ENCODE measurements at places on chromosomes 3 and 15.

DNA sequence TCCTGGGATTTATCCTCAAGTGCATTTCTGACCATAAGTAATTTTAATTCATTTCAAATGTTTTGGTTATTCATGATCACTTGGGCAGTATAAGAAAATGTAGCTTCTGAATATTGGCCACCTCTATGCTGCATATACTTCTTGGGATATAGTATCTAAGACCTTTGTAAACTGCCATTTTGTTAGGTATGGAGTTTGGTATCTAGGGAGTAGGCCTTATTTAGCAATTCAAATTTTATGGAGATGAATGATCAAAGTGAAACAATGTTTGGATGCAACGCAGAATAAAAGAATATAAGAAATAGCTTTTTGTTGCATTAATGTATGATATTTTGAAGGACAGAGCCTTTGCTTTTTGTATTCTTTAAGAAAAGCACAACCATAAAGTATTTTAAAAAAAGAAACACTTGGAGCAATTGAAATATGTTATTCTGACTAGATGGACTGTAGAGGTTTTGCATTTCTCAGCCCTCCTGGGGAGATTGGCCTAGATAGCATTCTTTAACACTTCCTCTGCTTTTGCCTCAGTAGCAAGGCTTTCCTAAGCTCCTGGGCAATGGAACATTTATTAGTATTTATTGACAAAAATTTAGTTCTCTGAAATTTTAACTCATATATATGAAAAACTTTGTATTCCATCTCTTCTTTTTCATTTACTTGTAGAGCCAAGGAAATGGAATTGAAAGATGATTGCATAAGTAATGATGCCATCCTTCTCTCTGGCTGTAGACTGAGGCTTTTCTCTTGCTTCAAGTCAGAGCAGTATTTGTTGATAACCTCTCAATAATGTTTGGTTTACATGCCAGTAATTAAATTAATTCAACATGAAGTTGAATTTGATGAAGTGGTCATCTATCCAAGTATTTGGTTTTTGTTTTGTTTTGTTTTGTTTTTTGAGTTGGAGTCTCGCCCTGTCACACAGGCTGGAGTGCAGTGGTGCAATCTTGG lies 61.8 kb upstream of the UTS2B start:
- no peak for DNase-seq

- DNase-seq: no peak
Observed at GRCh38 chr3:49704629-49705028, 14.9 kb downstream of the AMIGO3 start.

- DNase-seq: no peak
Observed at GRCh38 chr15:25797511-25797935, 65.6 kb downstream of the ATP10A start.

DNA sequence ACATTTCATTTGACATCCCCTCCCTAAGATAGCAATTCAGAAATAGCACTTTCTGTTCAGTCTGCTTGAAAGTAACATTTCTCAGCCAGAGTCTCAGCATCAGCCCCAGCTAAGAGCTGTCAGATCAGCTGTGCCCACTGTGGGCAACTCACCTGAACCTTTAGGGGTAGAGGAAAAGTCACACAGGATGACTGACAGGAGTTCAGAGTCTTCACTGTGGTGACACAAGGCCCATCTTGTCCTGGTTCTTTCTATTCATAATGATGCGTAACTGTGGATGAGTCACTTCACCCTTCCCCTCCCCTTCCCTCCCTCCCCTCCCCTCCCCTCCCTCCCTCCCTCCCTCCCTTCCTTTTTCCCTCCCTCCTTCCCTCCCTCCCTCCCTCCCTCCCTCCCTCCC lies 96.1 kb upstream of the RASGRP1 start:
- no peak for DNase-seq

DNA sequence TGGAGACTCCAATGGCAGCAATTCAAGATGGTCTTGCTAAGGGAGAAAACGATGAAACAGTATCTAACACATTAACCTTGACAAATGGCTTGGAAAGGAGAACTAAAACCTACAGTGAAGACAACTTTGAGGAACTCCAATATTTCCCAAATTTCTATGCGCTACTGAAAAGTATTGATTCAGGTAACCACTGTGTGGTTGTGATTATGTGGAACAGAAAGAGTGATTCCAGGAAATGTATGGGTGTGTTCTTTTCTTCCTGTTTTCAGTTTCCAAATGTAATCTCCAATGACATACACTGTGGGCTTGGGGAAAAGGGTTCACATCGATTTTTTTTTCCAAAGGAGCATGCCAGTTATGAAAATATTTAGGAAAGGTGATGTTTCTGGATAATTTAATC lies 10.9 kb downstream of the SCG3 start:
- DNase-seq: no peak

DNA sequence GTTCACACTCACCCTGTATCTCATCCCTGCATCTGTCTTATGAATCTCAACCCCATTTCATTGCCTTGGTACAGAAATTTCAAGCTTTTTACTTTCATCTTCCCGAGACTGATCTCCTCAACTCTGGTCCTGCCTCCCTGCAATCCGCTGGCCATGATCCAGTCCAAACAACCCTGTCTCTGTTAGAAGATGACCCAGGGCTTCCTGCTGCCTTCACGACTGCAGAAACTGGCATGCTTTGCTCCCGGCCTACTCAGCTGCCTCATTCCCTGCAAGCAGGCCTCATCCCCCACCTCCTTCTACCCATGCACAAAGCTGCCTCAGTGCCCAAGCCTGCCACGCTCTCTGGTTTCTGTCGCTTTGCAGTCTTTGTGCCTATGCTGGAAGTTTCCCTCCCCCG lies 12.4 kb downstream of the HES1 start:
- no peak for DNase-seq

GRCh38 chr15:68615811-68616210 lies 37.0 kb downstream of the CORO2B start:
- DNase-seq: no peak

- DNase-seq: no peak
Observed at GRCh38 chr15:98121957-98122356, 161.5 kb downstream of the ARRDC4 start.

DNA sequence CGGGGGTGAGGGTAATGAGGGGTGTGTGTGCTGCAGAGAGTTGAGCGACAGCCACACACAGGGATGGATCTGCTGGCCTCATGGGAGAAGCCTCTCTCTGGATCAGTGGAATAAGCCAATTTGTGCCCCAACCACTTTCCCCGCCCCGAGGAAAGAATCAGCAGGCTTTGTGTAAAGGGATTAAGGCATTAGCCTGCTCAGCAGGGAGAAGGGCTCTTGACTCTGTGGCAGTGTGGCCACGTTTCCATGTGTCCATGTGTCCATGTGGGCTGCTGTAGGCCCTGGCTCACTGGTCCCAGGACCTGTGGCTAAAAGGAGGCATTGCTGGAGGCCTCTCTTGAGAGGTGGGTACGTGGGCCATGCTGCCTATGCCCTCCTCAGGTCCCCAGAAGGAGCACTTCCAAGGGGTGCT lies 104.7 kb downstream of the HMG20A start:
- no peak for DNase-seq

GRCh38 chr3:189305412-189305811 lies 133.6 kb downstream of the TPRG1 start:
- DNase-seq: no peak

All from germinal center (tissue), 1 donor.